ENCODE measurements at places on chromosomes 13 and 19.

- no peak for DNase-seq
Measured at GRCh38 chr13:104809483-104809882, 1726.0 kb downstream of the EFNB2 start.

DNA sequence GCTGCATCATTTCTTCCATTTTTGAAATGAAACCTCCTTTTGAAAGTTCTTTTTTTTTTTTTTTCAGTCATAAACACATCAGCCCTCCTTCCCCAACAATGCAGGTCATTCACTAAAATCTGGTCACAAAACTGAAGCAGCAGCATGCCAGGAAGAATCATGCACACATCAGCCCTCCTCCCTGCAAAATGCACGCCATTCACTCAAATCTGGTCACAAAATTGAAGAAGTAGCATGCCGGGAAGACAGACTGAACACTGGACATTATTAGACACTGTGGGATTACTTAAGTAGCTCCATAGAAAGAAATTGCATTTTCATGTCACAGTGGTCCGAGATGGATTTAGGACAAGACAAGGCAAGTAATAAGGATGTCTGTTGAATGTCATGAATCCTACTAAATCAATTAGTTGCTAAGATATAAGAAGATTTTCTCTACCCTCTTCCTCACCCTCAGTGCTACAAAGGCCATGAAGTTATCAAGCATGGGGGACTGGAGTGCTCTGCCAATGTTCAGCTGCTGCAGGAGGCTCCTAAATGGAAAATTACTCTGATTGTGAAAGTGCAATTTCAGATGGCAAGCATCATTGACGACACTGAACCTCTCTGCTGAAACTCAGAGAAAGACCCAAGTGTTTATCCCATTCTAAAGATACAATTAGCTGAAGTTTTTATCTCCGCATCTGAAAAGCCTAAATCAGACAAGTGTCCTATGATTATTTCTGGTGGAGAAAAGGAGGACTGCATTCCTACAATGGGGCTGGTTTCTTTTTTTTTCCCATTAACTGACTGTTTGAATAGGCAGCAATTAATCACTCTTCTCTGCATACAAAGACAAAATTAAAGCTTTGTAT, 913.2 kb downstream of the DIAPH3 start:
- no peak for DNase-seq

GRCh38 chr19:48962029-48962848, 2.9 kb upstream of the FTL start:
- peak; percentile 73 for DNase-seq

GRCh38 chr13:66546534-66547379, 683.4 kb downstream of the PCDH9 start:
- DNase-seq, result no peak

GRCh38 chr13:40148101-40148500, 492.6 kb downstream of the COG6 start:
- DNase-seq, result no peak

GRCh38 chr19:45643927-45644771, 5.0 kb upstream of the EML2 start:
- no peak for DNase-seq

DNA sequence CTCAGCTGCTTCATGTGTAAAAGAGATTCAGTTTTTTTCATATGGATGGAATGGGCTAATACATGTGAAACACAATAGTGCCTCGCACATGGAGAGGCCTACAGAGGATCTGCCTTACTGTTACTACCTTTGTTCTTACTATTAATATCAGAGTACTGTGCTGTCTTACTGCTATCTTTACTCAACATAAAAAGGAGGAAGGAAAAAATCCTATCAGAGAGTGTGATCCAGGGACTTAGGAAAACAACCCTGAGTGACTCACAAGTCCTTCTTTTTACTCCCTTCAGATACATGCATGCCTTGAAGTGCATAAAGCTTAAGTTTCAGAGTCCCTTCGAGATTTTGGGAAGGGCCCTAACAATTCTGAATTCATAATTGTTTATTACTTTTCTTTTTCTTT, 136.8 kb downstream of the TBC1D4 start:
- DNase-seq, result no peak

DNA sequence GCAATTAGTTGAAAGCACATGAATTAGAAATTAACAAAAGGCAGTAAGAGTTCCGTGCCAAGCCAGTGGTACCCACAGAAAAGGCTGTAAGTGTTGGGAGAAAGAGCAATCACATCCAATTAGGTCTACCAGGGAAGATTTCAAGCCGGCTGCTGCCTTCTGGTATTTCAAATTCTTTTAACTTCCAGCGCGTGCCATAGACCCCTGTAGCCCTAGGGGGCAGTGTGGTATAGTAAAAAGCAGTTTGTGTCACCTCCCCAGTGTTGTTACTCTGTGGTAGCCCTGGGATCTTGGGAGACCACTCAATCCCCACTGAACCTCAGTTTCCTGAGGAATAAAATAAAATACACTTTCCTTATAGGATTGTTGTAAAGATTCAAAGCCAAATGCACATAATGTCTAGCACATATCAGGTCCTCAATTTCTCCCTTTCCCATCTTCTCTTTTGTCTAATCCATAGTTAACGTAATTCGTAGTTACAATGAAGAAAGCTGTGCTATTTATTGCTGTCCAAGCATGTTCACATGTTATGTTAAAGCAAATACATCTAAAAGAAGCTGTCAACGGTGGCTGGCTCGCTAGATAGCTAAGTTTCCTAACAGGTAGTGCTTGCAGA, 230.2 kb downstream of the TDRD3 start:
- DNase-seq, result no peak

DNA sequence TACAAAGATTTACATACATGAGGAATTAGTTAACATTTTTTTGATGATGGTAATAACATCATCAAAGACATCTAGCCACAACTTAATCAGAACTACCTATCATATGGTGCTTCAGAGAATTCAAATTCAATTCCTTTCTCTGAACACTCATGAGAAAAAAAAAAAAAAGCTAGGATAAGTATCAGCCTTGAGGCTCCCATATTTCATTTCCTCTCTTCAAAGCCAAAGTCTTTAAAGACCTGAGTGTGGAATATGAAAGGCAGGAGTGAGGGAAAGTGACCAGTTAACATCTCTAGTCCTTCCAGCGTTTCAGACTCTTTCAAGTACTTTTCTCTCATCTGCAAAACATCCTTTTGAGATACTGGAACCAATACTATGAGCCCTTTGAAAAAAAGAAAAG, 137.5 kb downstream of the DCLK1 start:
- no peak for DNase-seq

GRCh38 chr13:97723655-97724054, 229.8 kb upstream of the IPO5 start:
- no peak for DNase-seq

- DNase-seq, result no peak
Measured at GRCh38 chr13:44903574-44903985, 85.7 kb downstream of the NUFIP1 start.

DNA sequence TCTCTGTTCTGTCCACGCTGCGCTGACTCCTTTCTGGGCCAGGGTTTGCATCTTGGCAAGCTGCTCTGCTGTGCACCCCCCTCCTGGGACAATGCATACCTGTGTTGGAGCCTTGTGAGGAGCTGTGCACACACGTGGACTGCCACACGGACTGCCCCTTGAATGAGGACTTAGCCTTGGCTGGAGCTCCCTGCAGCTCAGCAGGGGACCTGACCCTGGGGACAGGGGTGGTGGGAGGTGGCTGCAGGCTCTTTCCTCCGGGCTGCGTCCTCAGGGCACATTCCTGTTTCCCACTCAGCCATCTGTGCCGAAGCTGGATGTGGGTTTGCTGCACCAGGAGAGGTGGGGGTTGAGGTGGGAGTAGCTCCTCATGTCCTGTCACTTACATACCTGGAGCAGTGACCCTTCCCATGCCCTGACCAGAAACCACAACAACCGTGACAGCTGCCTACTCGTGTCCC, 8.2 kb downstream of the RAB11B start:
- DNase-seq, result no peak

DNA sequence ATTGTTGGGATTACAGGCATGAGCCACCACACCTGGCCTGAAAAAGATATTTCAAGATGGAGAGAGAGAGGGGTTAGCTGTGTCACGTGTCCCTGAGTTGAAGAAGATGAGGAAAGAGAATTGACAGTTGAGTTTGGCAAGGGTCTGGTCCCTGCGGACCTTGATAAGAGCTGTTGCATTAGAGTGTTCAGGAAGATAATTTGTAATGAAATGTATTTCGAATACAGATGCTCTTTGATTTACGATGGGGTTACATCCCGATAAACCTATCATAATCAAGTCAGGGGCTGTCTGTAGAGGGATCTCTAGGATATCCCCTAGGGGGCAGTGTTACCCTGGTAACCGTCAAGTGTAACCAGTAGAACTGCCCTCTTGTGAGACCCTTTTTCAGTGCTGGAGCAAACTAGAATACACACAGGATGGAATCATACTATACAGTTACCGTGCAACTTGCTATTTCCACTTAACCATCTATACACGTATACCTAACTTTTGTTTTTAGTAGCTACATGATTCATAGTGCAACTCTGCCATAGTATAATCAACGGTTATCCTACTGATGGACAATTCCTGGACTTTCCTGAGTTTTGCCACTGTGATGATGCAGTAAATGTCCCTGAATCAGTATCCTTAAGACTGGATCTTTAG, 1.5 kb upstream of the ELOF1 start:
- DNase-seq, result no peak

- DNase-seq, result no peak
Measured at GRCh38 chr13:30406779-30407416, 15.4 kb upstream of the UBE2L5 start.

GRCh38 chr13:63435667-63436324, 2020.1 kb upstream of the PCDH20 start:
- no peak for DNase-seq

DNA sequence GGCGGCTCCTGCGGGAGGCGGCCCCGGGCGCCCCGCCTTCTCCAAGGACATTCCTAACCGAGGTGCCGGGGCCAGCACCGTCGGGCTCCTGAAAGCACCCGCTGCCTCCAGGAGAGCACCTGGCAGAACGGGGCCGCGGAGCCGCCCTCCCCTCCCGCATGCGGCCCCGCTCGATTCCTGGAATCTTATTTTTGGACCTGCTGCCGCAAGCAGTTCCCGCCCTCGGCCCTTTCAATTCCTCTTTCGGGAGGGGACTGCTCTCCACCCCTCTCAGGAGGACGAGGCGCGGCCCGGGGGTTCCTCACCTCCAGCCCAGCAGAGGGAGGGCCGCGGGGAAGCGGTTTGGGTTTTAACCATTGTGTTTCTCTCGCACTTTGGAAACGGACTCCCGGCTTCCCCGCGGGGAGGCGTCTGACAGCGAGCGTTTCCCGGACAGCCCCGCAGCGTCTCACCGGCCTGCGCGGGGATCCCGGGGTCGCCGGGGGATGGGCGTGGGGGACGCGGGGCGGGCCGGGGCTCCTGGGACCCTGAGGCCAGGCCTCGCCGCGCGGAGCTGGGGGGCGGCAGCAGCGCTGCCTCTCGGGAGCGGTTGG, 849 bp downstream of the GAS6 start:
- peak; percentile 63 for DNase-seq

GRCh38 chr13:112710855-112711527, 21.2 kb downstream of the ATP11A start:
- DNase-seq, result no peak

DNA sequence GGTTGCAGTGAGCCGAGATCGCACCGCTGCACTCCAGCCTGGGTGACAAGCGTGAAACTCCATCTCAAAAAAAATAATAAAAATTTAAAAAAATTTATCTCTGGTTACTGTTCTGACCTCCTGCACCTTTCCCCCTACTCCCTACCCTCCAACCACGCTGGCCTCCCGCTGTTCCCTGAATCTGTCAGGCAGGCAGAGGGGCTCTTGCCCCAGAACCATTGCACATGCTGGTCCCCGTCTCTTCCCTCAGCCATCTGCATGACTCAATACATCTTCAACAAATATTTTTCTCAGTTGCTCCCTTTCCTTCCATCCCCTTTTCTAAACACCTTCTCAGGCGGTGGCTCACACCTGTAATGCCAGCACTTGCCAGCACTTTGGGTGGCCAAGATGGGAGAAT, 1.1 kb upstream of the FAM187B start:
- peak; percentile 28 for DNase-seq

- no peak for DNase-seq
Measured at GRCh38 chr19:45103508-45104319, 10.7 kb downstream of the PPP1R37 start.

DNA sequence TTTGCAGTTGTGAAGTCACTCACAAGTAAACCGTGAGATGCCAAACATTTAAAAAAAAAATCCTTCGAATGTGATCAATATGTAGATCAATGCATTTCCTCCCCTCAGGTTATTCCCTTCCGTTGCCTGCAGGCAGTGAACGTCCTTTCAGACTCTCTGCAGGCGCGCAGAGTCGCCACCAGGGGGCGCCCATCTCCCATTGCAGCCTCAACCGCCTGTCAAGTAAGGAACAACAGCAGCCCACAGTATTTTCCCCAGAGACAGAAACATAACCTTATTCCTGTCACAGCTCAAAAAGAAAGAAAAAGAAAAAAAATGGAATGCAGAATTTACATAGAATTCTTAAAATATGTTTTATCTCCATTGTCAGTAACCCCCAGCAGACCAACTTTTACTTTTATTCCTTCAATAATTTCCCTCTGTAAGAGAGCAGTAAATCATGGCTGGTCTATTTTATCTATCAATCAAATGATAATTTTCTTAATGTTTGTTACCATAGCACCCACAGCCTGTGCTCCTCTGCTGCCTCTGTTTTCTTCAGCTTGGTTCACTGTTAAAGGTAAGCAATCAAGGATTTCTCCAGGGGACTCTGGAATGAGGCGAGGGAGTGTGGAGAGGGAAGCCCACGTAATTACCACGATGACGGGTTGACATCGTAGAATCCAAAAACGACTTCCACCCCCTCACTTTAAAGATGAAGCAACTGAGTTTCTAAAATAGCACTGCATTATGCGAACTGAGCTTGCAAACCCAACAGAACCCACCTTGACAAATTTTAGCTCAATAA, 637.6 kb upstream of the ARGLU1 start:
- DNase-seq, result peak; percentile 85

DNA sequence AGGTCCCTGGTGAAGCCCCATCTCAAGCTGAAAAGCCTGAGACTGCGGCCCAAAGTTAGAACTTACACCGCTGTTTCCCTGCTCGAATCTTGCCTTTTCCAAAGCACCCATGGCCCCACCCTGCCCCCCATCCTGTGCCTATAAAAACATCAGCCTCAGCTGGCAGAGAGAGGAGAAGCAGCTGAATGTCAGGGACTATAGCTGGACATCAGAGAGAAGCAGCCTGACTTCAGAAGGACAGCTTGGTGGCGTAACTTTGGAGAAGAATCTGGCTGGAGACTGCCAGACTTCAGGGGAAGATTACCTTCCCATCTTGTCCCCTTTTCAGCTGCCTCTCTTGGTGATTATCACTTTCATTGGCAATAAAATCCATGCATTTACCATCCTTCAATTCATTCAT, 9.3 kb upstream of the RCBTB2 start:
- DNase-seq, result no peak

DNA sequence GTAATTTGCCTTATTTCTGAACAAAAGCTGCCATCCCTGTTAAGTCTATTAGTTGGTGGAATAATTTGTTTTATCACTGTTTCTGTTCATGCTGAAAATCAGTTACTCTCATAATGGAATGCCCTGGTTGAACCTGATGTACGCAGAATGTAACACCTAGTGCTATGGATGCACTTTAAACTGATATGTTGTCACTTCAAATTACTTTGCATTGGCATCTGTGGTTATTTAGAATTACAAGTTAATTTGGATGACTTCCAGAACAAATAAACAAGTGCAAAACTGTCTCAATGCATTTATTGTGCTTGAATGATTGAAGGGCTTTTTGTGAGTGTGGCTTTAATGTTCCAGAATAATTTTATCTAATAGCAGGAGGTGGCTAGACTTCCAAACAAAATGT, 368.2 kb upstream of the SLITRK5 start:
- DNase-seq, result no peak

GRCh38 chr19:54352041-54352440, 12.7 kb downstream of the LAIR1 start:
- no peak for DNase-seq

Measured in activated CD8-positive, alpha-beta memory T cell treated with anti-CD3 and anti-CD28 coated beads, Interleukin-2, amount 50 U/mL, for 48 hours (primary cell).